ENCODE measurements at places on chromosomes 12 and 14.
A peak's percentile ranks its signal among the peaks of the same experiment; 100 is the strongest.

- peak; percentile 38 for DNase-seq
These were observed 43.0 kb upstream of the TSPAN9 start for GRCh38 chr12:3034067-3034750.

DNA sequence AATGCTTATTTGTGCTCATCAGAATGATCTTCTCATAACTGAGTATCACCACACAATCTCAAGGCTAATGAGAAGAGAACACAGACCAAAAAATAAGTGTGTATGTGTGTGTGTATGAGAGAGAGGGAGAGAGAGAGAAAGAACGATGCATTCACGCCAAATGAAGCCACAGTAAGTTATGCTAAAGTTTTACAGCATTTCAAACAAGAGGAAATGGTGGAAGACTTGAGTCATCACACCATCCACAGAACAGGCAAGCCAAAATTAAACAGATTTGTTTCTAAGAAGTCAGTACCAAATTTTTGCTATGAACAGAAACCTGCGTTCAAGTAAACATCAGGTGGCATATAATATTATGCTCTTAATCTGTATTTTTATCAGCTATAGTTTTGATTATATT, 141.2 kb downstream of the MED13L start:
- no peak for DNase-seq

DNA sequence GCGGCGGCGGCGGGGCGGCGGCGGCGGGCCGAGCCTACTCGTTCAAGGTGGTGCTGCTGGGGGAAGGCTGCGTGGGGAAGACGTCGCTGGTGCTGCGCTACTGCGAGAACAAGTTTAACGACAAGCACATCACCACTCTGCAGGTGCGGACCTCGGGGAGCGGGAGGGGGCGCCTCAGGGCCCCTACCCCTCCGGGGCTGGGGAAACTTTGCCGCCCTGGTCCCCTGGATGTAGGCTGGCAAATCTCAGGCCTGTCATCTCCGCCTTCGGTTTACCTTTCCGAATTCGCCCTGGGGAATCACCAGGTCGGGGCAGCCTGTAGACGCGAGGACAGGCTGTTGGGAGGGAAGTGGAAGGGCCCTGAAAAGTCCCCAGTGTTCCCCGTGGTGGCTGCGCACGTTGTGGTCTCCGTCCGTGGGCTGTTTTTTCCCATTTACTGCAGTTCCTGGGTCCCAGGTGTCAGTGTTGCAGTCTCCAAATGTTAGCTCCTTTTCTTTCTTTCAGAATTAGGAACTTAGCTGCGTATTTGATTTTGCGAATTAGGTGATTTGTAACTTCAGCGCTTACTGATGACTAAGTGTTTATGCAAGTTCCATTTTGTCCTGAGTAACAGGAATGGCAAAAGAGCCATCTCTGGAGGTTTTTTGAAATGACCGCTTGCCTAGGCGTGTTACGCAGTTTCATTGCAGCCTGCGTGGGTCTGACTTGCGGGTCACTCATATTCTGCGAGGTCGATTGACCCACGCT, 656 bp downstream of the RAB21 start:
- no peak for DNase-seq

DNA sequence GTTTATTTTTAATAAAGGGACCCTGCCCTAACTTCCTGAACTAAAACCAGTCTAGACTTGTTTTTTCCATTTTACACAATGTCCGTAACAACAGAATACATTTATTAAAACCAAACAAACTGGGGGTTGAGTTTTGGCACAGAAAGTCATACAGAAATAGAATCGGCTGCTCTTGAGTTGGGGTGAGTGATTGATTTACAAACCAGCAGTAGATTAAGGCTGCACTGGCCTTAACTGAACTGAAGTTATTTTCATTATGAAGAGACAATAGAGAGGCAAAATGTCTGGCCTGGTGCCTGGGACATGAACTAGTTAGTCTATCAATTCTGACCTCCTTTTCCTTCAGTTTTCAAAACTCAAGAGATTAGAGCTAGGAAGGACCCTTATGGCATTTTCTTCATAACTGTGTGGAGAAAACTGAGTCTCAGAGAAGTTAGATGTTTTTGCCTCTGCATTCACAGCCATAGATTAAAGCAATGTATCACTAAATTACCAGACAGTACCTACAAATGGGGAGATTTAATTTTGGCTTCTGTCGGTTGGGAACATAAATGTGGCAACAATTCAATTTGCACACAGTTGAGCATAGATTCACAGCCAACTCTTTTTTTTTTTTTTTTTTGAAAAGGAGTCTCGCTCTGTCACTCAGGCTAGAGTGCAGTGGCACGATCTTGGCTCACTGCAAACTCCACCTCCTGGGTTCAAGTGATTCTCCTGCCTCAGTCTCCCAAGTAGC, 19.8 kb upstream of the MGP start:
- no peak for DNase-seq

- no peak for DNase-seq
These were observed 103.2 kb upstream of the NAV3 start for GRCh38 chr12:77727442-77728001.

GRCh38 chr12:12719496-12719895, 2.3 kb downstream of the CDKN1B start:
- DNase-seq = no peak
